ENCODE measurements at places on chromosomes 7 and 10.

GRCh38 chr7:79553811-79554555 is 100.5 kb upstream of the MAGI2 start:
- DNase-seq = no peak

GRCh38 chr10:5206799-5207198 is 10.2 kb downstream of the AKR1C4 start:
- DNase-seq = no peak

DNA sequence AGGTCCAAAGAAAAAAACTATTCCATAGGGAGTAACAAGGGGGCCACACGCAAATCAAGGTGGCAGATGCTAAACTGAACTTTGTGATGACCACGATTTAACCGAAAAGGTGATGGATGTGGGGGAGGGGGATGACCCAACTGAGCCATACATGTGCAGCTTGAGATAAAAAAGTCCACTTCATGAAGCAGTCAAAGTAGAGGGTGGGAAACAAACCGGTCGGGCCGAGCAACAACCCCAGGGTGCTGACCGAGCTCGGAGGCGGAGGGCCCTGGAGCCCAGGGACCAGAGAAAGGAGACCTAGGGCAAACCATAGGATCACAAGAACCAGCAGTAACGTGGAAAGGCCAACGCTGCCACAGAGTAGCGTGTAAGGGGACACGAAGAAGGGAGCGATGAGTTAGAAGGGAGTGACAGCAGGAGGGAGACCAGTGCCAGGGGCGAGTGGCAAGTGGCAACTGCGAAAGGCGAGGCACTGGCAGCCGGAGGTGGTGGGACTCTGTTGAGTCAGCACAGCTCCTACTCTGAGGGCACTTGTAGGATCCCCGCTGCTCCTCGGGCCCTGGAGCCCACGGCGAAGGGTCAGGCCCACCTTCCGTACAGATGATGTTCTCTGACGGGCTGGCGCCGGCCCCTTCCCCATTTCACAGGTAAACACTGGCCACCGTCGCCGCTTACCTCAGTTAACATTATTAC is 540 bp downstream of the SNX13 start:
- peak; percentile 59 for DNase-seq

DNA sequence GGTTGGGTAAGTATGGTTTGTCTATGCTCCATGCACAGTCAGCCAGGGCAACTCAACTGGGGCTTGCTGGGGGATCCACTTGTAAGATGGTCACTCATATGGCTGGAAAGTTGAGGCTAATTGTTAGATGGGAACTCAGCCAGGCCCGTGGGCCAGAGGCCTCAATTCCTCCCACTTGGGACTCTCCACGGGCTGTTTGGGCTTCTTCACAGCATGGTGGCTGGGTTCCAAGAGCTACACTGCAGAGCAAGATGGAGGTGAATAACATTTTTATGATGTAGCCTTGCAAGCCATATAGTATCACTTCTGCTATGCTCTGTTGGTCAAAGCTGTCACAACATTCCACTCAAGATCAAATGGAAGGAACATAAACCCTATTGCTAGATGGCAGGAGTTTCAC is 39.2 kb downstream of the ELMO1 start:
- DNase-seq = no peak

DNA sequence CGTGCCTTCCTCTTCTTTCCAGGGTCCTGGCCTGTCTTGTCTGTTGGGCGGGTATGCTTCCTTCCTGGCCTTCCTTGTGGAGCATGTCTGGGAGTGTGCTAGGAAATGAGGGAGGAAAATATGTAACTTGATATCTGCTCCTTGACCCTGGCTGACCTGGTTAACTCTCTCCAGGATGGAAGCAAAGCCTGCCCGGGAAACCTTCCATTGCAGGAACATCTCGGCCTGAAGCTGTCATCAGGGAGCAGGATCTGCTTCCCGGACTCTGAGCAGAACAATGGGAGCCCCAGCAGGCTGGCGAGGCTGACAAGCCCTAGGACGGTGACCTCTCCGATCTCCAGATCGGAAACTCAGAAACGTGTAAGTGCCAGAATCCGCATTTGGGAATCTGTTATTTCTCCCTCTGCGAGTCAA is 340.3 kb downstream of the FRMD4A start:
- DNase-seq = no peak

DNA sequence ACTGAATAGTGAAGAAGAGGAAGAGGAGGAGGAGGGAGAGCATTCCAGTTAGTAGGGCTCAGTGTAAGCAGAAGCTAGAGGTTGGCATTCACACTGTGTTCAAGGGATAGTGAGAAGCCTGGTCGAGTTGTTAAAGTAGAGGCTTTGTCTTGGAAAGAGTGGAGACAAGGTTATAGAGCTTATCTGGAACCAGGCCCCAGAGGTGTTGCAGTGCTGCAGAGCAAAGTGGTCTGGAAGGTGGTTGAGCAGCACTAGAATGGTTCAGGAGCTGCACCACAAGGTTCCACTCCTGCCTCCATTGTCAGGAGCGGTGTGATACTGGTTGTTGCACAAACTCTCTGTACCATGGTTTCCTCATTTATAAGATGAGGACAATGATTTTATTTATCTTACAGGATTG is 8.8 kb upstream of the PCGF5 start:
- peak; percentile 22 for DNase-seq

DNA sequence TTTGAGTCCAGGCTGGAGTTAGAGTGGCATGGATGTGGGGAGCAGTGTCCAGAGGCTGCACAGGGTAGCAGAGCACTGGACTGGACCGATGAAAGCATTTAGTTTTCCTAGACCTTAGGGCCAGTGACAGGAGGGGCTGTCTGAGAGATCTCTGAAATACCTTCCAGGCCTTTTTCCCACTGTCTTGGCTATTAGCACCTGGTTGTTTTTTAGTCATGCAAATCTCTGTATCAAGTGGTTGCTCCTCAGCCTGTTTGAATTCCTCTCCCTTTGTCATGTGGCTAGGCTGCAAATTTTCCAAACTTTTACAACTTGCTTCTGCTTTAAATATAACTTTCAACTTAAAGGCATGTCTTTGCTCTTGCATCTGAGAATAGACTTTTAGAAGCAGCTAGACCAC is 504.3 kb upstream of the VSTM2A start:
- no peak for DNase-seq

- DNase-seq = peak; percentile 94
Observed at GRCh38 chr7:82559193-82559805, 115.7 kb upstream of the CACNA2D1 start.

GRCh38 chr10:59865101-59865500 is 41.3 kb downstream of the CCDC6 start:
- DNase-seq = no peak

- no peak for DNase-seq
Observed at GRCh38 chr7:143938379-143939243, 3.6 kb downstream of the OR2F2 start.

GRCh38 chr7:117041007-117041406 is 87.7 kb downstream of the ST7 start:
- DNase-seq = no peak

- no peak for DNase-seq
Observed at GRCh38 chr7:6576024-6576866, 1.0 kb upstream of the ZDHHC4 start.

- peak; percentile 75 for DNase-seq
Observed at GRCh38 chr10:15344876-15345285, 26.2 kb downstream of the FAM171A1 start.

- DNase-seq = no peak
Observed at GRCh38 chr10:27805180-27805579, 59.6 kb upstream of the MKX start.

- DNase-seq = peak; percentile 38
Observed at GRCh38 chr7:154832557-154833138, 170.3 kb downstream of the PAXIP1 start.

DNA sequence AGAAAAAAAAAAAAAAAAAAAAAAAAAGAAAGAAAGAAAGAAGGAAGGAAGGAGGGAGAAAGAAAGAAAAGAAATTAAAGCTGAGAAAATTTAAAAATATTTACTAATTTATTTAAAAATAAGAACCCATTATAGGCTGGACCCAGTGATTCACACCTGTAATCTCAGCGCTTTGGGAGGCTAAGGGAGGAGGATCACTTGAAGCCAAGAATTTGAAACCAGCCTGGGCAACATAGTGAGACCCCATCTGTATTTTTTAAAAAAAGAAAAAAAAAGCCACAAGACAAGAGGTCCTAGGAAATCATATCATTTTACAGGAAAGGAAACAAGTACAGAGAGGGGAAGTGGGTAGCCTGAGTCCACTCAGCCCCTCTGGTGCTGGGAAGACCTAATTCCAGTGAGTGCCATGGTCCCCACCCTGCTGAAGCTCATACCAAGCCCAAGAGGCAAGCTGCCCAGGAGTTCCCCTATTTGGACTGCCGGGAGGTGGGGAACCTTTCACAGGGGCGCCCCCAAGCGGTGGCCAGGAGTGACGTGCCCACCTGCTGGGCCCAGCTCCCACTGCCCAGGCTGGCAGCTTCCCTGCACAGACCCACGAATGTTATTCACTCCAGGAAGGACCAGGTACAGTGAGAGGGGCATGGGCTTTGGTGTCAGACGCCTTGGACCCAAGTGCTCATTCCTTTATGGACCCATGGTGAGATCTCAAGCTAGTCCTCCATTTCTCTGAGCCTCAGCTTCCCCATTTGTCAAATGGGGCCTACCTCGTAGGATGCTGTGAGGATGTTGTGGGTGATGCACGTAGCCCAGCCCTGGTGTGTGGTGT is 133.6 kb downstream of the ZMIZ1 start:
- no peak for DNase-seq

DNA sequence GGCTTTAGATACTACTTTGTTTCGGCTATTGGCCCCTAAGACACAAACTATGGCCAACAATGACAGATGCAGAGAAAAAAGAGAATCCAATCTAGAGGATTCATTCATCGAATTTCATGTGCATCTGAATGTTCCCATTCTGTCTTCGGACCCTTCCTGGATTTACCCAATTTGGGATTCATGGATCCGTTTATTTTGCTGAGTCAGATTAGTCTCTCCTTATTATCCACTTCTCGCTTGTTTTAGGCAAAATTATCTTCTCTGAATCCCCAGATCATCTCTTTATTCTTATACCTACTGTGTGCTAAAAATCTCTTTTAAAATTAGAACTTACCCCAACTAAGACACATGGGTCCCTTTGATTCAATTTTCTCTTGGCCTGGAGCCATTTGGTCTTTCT is 6.5 kb downstream of the TRPV6 start:
- no peak for DNase-seq

DNA sequence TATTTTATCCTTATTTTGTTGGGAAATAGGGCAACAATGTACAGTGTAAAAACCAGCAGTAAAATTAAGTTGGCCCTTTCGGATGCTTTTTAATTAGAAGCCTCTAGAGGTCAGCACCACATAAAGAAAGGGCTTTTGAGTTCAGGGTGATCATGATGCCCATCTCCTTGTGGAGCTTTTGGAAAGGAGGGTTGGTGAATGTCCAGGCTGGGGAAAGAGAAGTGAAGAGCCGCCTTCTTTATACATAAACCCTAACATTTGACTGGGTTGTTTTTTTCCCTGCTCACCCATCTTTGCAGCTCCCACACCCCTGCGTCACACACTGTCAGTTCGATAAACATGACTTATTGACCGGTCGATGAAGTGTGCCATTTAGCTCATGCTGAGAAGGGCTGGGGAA is 29.8 kb downstream of the MTURN start:
- peak; percentile 65 for DNase-seq

- peak; percentile 6 for DNase-seq
Observed at GRCh38 chr10:122142641-122143237, 128.4 kb upstream of the BTBD16 start.

- DNase-seq = no peak
Observed at GRCh38 chr10:91925022-91925320, 1.4 kb downstream of the BTAF1 start.
